ENCODE measurements at places on chromosomes 5 and 9.

GRCh38 chr5:146586752-146587151 lies 70.8 kb upstream of the GPR151 start:
- no peak for DNase-seq

DNA sequence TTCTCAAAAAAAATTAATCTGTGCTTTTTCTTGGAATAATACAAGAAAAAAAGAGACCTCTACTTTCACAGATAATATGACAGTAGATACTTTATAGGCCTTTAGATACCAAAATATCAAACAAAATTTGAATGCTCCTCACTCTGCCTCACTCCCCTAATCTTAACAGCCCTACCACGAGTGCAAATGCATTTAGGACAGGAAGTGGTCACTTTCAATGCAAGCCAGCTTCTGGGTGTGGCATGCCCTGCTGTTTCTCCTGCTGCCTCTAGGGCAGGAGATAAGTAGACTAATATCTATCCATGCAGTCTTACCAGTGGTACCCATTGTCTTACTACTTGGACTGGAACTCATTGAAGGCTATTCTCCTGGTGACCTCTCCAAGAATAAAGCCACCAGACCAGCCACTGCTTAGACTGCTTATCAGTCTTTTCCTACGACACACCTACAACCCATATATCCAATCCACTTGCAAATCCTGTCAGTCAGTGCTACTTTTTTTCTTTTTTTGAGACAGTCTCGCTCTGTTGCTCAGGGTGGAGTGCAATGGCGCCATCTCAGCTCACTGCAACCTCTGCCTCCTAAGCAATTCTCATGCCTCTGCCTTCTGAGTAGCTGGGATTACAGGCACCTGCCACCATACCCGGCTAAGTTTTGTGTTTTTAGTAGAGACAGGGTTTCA lies 23.0 kb downstream of the FRRS1L start:
- no peak for DNase-seq

GRCh38 chr5:53025487-53025886 lies 36.3 kb downstream of the ITGA2 start:
- DNase-seq, result no peak

DNA sequence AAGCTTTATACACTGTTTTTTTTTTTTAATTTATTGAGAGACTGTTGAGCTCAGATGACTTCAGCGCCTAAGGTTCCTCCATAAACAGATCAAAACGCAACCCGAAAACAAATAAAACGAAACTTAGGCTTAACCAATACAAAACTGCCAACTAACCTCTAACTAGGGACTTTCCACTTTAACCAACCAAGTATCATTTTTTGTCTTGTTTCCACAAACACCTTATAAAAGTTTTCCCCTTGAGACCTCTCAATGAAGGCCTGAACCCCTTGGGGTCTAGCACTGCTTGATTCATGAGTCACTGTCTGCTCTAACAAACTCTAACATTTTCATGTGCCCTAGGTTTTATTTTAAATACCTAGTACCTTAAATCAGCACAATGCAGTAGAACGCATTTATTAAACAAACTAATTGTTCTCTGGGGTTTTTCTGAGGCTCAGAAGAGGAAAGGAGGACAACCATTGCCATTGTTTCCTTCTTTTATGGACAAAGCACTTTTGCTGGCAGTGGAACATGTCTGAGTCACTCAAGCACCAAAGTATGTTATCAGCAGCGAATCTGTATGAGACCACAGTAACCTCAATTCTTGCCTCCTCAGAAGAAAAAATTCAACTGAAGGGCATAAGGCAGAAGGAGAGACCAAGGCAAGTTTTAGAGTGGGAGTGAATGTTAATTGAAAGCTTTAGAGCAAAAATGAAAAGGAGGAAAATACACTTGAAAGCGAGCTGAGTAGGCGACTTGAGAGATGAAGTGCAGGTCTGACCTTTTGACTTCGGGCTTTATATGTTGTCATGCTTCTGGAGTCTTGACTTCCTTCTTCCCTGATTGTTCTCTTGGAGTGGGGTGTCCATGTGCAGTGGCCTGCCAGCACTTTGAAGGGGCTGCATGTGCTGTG lies 97.7 kb upstream of the HCN1 start:
- no peak for DNase-seq

GRCh38 chr9:130183133-130183762 lies 11.0 kb downstream of the NCS1 start:
- DNase-seq, result no peak

GRCh38 chr5:893711-894110 lies 1.0 kb downstream of the TRIP13 start:
- no peak for DNase-seq

GRCh38 chr5:10452768-10453331 lies 11.2 kb downstream of the ROPN1L start:
- peak; percentile 91 for DNase-seq

DNA sequence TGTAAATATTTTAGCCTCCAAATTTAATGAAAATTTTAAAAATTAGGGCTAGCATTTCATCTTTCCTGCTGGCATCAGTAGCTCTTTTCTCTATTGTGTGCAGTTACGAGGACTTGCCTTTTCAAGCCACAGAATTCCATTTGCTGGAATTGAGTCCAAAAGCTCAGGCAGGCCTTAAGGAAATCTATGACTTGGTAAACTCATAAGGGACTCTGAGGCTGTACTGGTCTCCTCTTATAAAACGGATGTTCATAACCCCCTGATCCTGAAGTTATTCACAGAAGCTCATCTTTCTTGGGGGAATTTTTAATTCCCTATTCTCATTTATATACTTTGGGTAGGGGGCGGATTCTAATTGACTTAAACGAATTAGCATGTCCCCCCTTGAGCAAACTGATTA lies 23.4 kb downstream of the ANKRA2 start:
- no peak for DNase-seq
